Activated CD4-positive, alpha-beta memory T cell treated with anti-CD3 and anti-CD28 coated beads for 36 hours (primary cell): ENCODE measurements at places on chromosomes 7 and 10. TPM values are rescaled to one million over a fixed set of nuclear protein-coding genes. Genes with fewer than 3 reads are reported as not detected.
A peak's percentile ranks its signal among the peaks of the same experiment; 100 is the strongest.

CTAGE6 gene
- 1.6 TPM for total RNA-seq

GRCh38 chr10:78685466-78686103 lies 383.2 kb upstream of the ZMIZ1 start:
- no peaks in the 10 kb centered on the region for H3K4me1 ChIP-seq
- H3K27ac ChIP-seq, result no peak overlapping the region
- DNase-seq, result no peak
- no peak overlapping the region for H3K4me3 ChIP-seq

- H3K4me1 ChIP-seq, result peaks cover 38% of the 10 kb centered on the region
- H3K4me3 ChIP-seq, result peak overlapping the region; percentile 72
- no peaks in the 10 kb centered on the region for H3K36me3 ChIP-seq
- H3K27me3 ChIP-seq, result no peaks in the 10 kb centered on the region
- no peak for DNase-seq
Measured at GRCh38 chr10:3668966-3669330, 116.1 kb downstream of the KLF6 start.

DNA sequence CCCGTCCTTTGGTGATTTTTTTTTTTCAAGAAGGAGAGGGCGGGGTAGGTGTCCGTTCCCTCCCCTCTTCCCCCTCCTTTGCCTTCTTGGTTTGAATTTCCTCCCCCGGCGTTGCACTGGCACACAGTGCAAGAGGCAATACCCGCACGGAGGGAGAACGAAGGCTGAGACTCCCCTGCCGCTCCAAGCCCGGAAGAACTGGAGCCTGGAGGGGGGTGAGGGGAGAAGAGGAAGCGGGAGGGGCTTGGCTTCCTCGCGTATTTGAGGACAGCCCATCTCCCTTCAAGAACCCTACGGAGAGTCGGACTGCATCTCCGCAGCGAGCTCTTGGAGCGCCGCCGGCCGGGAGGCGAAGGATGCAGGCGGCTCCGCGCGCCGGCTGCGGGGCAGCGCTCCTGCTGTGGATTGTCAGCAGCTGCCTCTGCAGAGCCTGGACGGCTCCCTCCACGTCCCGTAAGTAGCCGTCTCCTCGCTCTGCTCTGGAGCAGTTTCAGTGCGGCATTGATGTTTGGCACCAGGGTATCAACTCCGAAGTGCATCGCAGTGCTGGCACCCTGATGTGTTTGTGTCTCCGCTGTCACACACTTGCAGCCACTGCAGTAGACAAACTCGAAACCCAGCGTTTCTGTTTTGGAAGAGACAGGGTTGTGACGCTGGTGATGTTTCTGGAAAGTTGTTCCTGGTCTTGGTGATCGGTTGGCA lies at the start of gene CNTNAP2:
TSS of gene CNTNAP2 (plus strand) at position 281 of the 702 bp plus-strand sequence. CDS start at position 357, 76 bp downstream.
- H3K27ac ChIP-seq, result no peak within 1 kb of the TSS
- no peaks in the 10 kb centered on the region for H3K36me3 ChIP-seq
- peaks cover 9% of the 10 kb centered on the region for H3K4me1 ChIP-seq
- peaks cover 27% of the 10 kb centered on the region for H3K27me3 ChIP-seq
- no peak for DNase-seq

TAS2R39 gene
- not detected for total RNA-seq

PRKAR2B gene
- 1.4 TPM for total RNA-seq

TMEM139 gene
- total RNA-seq, result 0.70 TPM

PNLIPRP1 gene
- not detected for total RNA-seq

GRCh38 chr10:122142641-122143237 lies 128.4 kb upstream of the BTBD16 start:
- H3K4me1 ChIP-seq, result no peaks in the 10 kb centered on the region
- H3K27ac ChIP-seq, result no peak overlapping the region
- no peak overlapping the region for H3K4me3 ChIP-seq

SLC18A3 gene
- not detected for total RNA-seq

- no peak overlapping the region for H3K4me3 ChIP-seq
- H3K27me3 ChIP-seq, result peaks cover 2% of the 10 kb centered on the region
- no peak for DNase-seq
- H3K36me3 ChIP-seq, result no peaks in the 10 kb centered on the region
- H3K27ac ChIP-seq, result no peak overlapping the region
- H3K4me1 ChIP-seq, result no peaks in the 10 kb centered on the region
Measured at GRCh38 chr10:124254490-124254889, 161.1 kb upstream of the CHST15 start.

RNLS gene
- 4.0 TPM for total RNA-seq

DNA sequence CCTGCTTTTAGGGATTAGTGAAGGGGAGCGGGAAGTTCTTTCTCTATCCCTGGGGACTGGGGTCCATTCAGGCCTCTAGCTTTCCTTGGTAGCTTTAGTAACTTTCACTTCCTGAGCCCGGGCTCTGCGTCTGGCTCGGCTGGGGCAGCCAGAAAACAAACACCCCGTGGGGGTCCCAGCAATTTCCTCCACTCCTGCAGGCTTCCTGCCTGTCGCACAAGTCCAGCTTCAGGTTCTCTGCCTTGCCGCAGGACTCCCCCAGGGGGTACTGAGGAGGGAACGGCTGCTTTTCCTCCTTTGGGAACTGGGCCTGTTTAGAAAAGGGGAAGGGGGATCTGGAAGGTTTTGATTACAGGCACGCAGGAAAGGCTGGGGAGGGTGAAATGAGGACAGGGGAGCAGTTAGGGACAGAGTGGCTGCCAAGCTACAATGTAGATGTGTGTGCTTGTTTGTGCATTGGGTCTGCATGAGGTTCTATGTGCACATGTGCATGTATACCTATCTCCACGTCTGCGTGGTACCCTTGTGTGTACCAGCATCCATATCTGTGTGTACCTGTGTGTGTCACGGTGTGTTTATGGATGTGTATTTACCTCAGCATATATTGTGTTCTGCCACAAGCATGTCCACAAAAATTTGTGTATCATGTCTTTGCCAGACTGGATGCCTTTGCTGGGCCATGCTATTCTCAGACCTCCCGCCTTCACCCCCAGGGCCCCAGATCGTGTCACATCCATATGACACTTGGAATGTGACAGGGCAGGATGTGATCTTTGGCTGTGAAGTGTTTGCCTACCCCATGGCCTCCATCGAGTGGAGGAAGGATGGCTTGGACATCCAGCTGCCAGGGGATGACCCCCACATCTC lies 2.0 kb downstream of the KAZALD1 start:
- H3K36me3 ChIP-seq, result no peaks in the 10 kb centered on the region
- H3K27ac ChIP-seq, result no peak overlapping the region
- peaks cover 35% of the 10 kb centered on the region for H3K27me3 ChIP-seq
- no peak overlapping the region for H3K4me3 ChIP-seq
- H3K4me1 ChIP-seq, result peaks cover 26% of the 10 kb centered on the region

- H3K27ac ChIP-seq, result no peak overlapping the region
- DNase-seq, result peak; percentile 89
- peaks cover 38% of the 10 kb centered on the region for H3K27me3 ChIP-seq
Measured at GRCh38 chr10:101018600-101019439, 12.1 kb downstream of the PDZD7 start.

DNA sequence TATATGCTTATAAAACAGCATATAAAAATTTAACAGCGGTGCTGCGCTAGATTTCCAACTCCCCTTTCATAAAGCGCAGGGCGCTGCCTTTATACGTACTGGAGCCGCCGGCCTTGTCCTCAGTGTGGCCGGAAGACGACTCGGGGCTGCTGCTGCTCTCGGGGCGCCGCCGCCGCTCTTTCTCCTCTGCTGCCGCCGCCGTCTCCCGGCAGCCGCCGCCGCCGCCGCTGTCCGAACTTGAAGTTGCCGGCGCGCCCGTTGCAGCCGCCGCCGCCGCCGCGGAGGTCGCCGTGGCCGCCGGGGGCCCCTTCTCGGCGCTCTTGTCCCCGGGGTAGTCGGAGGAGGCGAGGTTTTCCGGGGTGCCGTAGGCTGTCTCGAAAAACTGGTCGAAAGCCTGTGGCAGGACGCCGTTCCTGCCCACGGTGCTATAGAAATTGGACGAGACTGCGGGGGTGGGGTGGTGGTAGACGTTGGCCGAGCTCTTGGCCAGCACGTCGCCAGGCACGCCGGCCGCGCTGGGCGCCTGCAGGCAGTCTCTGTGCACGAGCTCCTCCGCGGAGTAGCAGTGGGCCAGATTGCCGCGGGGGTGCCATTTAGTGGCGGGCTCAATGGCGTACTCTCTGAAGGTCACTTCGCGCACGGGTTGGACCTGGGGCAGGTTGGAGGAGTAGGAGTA lies 557 bp downstream of the HOXA11 start:
- peak overlapping the region; percentile 57 for H3K4me3 ChIP-seq
- peaks cover 47% of the 10 kb centered on the region for H3K4me1 ChIP-seq
- peaks cover 4% of the 10 kb centered on the region for H3K36me3 ChIP-seq
- peak; percentile 43 for DNase-seq
- peaks cover 73% of the 10 kb centered on the region for H3K27me3 ChIP-seq

UNCX gene
- not detected for total RNA-seq

DNA sequence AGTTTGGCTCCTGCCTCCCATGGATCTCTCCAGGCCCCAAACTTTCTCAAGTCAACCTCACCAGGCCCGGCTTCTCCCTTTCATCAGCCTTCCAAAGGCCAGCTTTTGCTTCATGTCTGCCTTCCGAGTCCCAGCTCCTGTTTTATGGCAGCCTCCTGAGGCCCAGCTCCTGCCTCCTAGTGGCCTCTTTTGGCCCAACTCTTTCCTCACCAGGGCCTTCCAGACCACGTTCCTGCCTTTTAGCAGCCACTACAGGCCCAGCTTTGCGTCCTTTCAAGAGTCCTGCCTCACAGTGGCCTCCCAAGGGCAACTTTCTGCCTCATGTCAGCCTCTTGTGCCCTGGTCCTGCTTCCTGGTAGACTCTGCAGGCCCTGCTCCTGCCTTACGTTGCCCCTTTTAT lies 15.3 kb upstream of the TMEM248 start:
- DNase-seq, result no peak
- no peaks in the 10 kb centered on the region for H3K36me3 ChIP-seq
- H3K27ac ChIP-seq, result no peak overlapping the region
